SK-N-SH (cell line): ENCODE measurements at places on chromosomes 3 and 15.

DNA sequence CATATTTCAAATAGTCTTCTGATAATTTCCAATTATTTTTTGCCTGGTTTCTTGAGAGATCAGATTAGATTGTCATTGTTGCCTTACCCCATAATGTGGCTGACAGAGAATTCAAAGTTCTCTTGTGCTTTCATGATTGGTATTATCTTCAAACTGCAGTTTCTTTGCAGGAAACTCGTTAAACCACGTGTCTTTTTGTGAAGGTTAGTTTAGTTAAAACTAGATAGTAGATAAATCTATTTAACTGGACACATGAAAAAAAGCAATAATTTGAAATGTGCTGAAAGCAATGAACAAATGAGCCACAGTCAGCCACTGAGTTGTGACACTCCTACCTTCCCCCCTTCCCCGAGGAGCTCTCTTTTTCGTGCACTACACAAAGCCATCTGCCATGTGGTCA is 327.5 kb upstream of the UMPS start:
- DNase-seq = no peak

DNA sequence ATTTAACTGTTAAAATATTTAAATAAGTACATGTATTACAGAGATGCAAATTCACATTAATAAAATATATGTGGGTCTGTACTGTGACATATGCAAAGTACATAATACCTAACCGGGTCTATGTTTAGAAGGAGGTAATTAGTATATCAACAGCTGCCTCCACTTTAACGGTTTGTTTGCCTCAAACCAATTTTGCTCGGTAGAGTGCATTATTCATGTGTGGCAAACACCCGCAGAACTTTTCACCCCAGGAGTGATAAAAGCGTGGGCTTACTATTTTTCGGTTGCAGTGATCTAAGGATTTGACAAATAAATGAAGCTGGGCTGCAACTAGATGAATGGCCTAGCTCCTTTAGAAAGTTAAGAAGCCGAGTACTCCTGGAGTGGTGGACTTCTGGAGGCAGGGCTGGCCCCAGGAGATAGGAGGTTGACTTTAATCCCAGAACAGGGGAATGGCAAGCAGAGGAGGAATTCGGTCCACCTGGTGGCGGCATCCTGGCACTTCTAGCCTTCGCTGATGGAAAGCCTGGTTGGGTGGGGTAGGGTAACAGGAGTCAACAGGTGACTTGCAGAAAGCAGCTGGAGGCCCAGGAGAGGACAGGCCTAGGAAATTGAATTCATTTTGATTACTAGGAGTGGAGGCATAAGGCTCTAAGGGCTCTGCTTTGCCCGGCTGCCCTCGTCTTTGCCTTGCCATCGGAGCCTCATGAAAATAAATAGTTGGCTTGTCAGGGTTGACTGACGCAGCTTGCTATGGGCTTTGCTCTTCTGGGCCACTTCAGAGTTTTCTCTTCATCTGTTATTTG is 2.4 kb downstream of the SLCO3A1 start:
- DNase-seq = peak; percentile 45

GRCh38 chr3:72311425-72311824 is 526.5 kb upstream of the PROK2 start:
- DNase-seq = no peak

DNA sequence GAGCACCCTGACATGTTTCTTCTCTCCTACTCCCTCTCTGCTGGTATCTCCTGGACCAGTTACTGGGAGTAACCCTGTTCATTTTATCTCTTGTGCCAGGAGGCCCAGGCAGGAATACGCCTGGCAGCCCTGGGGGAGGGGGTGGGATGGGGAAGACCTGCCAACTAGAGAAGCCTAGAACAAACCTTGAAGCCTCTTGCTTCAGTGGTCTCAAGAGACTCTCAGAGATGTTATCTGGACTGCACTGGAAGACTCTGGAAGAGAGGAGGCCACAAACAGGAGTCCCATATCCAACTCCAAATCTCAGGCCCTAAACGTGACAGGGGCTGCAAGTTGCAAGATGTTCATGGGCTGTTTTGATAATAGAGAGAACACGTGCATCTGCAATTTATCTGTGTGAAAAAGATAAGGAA is at the start of gene EPB42:
Gene EPB42 (minus strand): TSS at position 28 of the 413 bp plus-strand sequence. CDS start 193 bp downstream, outside the sequence.
- DNase-seq = no peak

DNA sequence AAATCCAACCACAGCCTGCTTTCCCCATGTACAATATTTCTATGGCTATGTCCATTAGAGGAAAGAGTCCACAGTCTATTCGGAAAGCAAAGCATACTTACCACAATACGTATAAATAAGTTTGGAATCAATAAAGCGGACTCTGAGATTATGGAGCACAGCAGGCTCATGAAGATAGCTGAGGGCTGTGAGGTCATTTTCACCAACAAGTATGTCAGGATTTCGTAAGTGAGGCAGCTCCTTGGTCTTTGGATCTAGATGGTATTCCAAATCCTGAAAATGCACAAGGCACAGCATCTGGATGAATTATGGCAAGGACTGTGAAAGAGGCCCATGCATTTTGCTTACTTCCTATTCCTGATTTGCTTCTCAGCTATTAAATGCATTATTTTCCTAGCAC is 100.4 kb downstream of the MYO5A start:
- no peak for DNase-seq

DNA sequence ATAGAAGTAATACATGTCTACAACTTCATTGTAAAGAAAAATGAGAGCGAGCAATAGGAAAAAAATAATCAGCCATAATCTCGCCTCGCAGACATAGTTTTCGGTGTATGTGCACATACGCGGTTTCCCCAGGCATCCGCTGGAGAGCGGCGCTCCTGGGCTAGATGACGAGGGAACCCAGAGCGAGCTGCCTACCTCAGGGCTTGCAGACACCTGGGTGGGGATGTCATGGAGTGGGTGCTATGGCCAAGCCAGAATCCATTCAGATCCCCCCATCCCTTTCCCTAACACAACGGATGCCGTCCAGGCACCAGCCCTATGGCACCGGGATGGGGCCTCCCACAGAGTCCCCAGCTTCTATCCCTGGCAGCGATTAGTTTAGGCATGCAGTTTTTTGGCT is 4.5 kb upstream of the CFAP100 start:
- no peak for DNase-seq

- DNase-seq = no peak
These were observed 21.0 kb upstream of the LIMD1 start for GRCh38 chr3:45573591-45573990.

DNA sequence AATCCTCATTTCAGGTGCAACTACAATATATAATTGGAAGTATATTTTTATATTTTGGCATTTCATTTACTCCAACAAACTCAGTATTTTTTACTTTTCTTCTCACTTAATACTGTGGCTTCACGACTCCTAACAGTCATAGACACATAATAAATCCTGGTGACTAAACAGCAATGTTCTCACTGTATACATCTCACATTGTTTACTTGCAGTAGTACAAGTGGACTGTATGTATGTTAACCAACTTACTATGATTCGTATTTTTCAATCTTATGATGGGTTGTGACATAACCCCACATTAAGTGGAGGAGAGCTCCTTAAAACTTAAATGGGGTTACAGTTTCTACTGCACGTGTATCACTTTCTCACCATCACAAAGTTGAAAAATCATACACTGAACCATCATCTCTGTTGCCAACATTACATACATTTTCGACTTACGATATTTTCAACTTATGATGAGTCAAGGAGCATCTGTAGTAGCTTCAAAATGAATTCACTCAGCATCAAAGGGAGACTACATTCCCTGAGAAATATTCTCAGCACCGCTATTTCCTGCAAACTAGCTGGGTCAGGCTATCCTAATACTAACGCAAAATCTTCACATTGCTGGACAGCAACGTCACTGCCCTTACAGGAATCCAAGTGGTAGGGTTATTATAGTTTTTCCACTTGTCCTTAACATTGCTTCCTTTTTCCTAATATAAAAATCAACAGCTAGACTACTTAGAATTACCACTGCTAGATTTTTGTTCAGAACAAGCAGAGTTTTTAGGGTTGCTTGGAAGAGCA is 7.3 kb downstream of the ADAM10 start:
- DNase-seq = no peak
